Fibroblast of lung (primary cell): ENCODE measurements at places on chromosomes 11 and 22. TPM values are rescaled to one million over a fixed set of nuclear protein-coding genes. Genes with fewer than 3 reads are reported as not detected.

DNA sequence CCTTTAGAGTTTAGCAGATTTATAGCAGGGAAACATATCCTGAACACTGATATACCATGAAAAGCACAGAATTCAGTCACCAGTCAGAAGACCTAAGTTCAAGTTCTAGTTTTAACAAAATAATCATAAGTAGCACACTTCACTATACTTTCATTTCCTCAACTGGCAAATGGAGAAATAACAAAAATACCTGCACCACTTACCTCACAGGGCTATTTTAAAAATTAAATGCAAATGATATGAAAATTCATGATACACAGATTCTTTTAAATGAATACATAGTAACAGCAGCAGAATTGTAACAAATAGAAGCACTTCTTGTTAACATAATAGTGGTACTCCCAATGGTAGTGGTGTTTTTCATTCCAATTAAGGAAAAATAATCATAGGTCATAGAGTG lies 139.0 kb downstream of the FCHSD2 start:
- DNase-seq = no peak

DNA sequence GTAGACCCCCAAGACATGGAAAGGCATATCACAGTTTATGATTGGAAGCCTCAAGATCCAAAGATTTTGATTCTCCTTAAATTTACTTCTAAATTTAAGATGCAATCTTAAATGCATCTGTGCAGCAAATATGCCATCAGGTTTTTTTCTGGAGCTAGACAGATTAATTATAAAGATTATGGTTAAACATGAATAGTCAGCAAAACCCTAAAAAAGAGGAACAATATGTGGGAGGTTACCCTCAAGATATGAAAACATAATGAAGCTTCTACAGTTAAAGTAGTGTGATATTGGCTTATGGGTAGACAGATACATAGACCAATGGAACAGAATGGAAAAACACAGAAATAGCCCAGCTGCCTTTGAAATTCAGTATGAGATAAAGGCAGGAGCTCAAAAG lies 31.7 kb downstream of the OR8B12 start:
- no peak for DNase-seq

The VWCE gene
- polyA plus RNA-seq = 0.30 and 0.68 TPM in 2 replicates

DNA sequence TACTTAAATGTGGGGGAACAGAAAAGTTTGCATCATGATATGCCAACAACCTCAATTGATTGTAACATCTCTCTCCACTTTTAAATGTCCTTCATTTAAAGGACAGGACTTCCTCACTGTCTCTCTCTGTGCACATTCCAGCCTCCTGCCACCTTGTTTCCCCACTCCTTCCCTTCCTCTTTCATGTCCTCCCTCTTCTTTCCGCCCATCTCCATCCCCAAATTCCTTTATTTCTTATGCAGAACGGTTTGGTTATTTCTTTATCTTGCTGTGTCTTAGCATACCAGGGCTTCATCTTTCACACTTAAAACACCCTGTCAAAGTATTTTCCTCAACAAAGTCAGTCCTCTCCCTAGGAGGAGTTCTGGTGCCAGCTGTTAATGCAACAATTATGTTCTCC lies 293.8 kb downstream of the NXPE2 start:
- no peak for DNase-seq

GRCh38 chr11:95092549-95093324 lies 3.1 kb downstream of the ENDOD1 start:
- peak; percentile 69 for DNase-seq

DNA sequence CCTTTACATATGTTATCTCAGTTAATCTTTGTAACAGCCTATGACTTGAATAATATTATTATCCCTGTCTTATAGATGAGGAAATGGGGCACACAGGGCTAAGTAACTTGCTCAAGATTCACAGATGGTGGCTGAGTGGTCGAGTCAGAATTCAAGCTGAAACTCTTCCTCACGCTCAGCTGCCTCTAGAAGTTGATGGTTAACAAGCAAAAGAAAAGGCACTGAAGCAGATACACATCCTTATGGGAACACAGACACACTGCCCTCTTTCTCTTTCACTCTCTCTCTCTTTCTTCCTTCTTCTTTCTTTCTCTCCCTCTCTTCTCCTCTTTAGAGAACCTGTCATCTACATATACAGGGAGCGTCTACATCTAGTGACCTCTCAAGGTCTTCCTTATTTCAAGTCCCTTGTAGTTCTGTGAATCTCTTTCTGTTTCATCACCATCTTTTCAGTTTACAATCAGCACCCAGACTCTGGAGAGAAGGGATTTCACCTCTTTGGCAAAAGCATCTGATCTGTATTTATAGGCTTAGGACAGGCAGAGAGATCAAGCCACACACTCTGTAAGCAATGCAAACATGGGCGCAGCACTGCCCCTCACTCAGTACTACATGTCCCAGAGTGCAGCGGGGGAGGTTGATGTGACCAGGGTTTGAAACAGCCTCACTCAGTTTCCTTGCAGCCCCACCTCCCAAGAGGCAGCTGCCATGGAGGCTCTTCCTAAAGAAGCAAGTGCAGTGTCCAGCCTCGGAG lies 75.7 kb downstream of the GRAMD1B start:
- no peak for DNase-seq

GRCh38 chr22:35023692-35024363 lies 42.1 kb upstream of the ISX start:
- DNase-seq = peak; percentile 27

The OR8G5 gene
- not detected in 2 replicates for polyA plus RNA-seq

GRCh38 chr11:26963764-26964163 lies 30.1 kb upstream of the FIBIN start:
- DNase-seq = no peak

DNA sequence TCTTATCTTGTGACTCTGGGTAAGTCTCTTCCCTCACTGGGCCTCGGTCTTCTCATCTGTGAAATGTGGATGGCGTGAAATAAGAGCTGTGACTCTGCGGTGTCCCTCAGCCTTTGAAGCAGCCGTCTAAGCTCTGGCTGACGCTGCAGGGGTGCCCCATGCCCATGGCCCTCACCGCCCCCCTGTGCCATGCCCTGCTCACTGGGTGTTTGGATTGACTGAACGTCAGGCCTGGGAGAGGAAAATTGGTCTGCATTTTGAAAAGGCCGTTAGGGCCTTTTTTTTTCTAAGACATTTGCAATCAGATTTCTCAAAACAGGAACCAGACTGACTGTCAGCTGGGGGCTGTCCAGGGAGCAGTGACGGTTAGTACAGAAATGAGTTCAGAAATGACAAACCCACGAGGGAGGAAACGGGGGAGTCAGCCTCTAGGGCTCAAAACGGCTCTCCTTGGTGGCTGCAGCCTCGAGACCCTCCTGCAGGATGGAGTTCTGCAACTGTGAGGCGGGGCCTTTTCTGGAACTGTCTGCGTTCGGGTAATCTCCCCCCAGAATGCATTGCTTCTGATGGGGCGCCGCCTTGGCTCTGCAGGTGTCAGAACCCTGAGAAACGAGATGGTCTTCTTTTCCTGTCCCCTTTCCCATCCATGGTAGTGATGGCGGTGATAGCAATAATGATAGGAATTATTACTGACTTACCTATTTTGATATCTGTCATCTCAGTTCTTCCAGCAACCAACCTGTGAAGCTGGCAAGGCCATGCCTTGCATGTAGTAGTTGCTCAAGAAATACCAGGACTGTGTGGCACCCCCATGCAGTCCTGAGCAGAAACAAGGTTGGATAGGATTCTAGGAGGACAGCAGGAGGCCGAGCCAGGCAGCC lies 2.0 kb downstream of the GRK2 start:
- DNase-seq = no peak

- no peak for DNase-seq
These were observed 39.7 kb upstream of the GALNT18 start for GRCh38 chr11:11661326-11662040.

DNA sequence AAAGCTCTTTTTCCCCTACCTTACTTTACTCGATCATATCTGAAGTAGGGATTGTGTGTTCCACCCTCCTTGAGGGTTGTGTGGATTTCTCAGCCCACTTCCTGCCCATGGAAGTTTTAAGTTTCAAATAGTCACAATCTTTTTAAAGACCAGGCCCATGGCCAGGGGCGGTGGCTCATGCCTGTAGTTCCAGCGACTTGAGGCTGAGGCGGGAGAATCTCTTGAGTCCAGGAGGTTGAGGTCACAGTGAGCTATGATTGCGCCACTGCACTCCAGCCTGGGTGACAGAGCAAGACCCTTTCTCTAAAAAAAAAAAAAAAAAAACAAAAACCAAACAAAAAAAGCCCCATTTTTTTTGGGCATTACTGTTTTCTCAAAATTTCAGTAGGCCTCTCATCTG lies 36.3 kb upstream of the LRRC10B start:
- DNase-seq = peak; percentile 52

The UPK3A gene
- not detected in 2 replicates for polyA plus RNA-seq

DNA sequence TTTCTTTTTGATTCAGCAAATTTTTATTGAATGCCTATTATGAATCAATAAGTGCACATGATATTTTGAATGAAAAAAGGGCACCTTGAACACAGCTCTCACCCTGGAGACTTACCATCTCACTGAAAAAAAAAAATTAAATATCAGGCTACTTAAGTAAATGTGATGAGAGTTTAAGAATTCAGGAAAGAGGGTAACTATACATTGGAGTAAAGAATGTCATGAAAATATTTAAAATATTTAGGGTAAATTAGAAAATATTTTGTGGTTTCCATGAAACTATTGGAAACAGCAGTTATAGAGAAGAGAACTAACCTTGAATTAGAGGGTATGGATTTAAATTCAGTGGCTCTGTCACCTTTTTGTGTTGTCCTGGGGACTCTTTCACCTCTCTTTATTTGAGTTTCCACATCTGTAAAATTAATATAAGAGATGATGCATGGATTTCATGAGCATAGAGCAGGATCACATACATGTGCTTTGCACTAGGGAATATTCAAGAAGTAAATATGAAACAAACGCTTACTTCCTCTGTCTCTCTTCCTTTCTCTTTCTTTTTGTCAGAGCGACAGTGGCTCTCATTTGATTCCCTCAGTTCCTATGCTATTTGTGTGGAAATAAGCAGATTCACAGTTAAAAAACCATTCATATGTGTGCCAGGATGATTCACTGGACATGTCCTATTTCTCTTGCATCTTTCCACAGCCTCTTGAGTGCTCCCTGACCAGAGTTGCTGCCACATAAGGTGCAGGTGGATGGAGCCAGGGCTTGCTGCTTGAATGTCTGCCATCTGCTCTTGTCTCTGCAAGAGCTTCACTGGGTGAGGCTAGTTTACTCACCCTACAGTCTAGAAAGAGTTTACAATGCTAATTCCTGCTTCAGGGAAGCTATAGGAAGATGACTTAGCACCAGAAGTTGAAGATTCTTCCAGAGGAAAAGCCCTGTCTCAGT lies 533.1 kb downstream of the ETS1 start:
- DNase-seq = peak; percentile 70

- no peak for DNase-seq
These were observed 46.2 kb downstream of the C11orf58 start for GRCh38 chr11:16784666-16785065.

DNA sequence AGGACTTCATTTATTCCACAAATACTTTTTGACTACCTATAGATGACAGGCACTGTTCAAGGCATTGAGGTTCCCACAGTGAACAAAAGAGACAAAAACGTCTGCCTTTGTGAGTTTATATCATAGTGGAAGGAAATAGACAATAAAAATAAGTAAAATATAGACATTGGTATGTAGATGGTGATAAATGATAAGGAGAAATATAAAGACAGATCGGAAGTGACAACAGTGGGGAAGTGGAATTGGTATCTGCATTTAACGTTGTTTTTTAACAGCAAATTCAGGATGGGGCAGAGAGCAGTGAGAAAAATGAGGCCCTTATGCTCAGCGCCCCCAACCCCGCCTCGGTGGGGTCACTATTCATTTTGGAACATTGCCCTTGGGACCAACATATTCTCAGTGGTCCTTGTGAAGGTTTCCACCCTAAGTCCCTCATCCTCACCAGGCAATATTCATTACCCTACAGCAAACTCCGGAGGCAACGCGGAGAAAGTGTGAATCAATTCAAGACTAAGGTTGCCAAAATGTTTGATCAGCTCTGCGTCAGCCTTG lies 627 bp upstream of the PEX26 start:
- DNase-seq = no peak

GRCh38 chr11:78856211-78856610 lies 281.5 kb upstream of the NARS2 start:
- DNase-seq = no peak

DNA sequence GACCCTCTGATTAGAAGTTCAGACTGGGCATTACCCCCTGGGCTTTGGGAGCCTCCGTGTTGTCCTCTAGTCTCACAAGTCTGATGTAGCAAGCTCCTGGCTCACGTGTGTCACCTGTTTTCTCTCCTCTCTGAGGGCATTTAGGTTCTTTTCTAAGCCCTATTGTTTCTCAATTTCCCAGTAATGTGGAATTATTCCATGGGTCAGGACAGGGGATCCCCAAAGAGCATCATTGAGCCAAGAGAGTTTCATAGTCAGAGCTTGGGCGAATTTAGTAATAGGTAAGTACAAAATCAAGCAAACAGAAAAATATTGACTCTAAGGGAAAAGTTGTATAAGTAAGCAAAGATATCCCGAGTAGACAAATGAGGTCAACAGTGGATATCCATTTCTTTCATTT lies 57.3 kb downstream of the PPP6R2 start:
- no peak for DNase-seq

The MS4A5 gene
- polyA plus RNA-seq = not detected in 2 replicates

The FAR1 gene
- 65.4 and 69.1 TPM in 2 replicates for polyA plus RNA-seq

DNA sequence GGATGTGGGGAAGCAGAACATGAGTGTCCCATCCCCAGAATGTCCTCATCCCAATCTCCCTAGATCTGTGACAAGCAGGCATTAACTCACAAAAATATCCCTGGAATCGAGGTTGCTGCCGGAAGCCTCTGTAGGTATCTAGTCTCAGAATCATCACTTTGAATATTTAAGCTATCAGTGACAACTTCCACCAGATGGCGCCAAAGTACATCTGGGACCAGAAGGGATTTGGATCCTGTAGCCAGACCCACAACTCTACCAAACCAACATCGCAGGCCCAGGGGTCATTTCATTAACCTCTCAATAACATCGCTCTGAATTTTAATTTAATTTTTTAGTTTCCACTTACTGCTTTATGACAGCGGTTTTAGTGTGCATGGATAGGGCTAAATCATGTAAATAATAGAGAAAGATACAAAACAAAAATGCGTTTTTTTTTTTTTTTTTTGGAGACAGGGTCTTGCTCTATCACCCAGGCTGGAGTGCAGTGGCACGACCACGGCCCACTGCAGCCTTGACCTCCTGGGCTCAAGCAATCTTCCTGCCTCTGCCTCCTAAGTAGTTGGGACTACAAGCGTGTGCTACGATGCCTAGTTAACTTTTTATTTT lies 1.1 kb upstream of the EXT2 start:
- DNase-seq = peak; percentile 83

The DMC1 gene
- polyA plus RNA-seq = 0.54 and 5.9 TPM in 2 replicates

- no peak for DNase-seq
These were observed 63.6 kb downstream of the PAK1 start for GRCh38 chr11:77410076-77410827.

The TRIM49 gene
- not detected in 2 replicates for polyA plus RNA-seq

The CHRDL2 gene
- polyA plus RNA-seq = not detected in 2 replicates

The FGF19 gene
- not detected in 2 replicates for polyA plus RNA-seq

DNA sequence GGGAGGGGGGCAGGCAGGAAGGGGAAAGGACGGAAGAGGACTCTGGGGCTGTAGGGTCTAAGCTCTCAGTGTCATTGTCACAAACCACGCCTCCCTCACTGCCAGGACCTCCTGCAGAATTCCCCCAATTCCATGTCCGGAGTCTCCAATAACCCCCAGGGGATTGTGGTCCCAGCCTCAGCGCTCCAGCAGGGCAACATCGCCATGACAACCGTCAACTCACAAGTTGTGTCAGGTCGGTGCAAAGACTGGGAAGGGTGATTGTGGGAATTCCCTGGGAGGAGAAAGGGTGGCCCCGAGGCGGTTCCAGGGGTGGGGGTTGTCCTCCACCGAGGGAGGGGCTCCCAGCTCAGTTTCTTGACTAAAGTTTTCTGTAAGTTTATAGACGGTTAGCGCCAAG lies 86.0 kb downstream of the FEZ1 start:
- no peak for DNase-seq

- peak; percentile 77 for DNase-seq
These were observed 1.4 kb downstream of the PC start for GRCh38 chr11:66956689-66957290.
